ENCODE measurements at places on chromosomes 1 and 21. TPM values are rescaled to one million over a fixed set of nuclear protein-coding genes. Genes with fewer than 3 reads are reported as not detected.
A peak's percentile ranks its signal among the peaks of the same experiment; 100 is the strongest.

The AIRE gene
- 0.25 TPM for total RNA-seq

The TNFRSF4 gene
- total RNA-seq: 5.1 TPM

The LYPD8 gene
- total RNA-seq: 3.2 TPM

The SAMSN1 gene
- 10.4 TPM for total RNA-seq

The LEFTY2 gene
- 0.13 TPM for total RNA-seq

The AGT gene
- 30.1 TPM for total RNA-seq

The MFSD2A gene
- 10.5 TPM for total RNA-seq

The PLCH2 gene
- total RNA-seq: 8.7 TPM

The KMO gene
- 2.3 TPM for total RNA-seq

The GOLT1A gene
- 8.9 TPM for total RNA-seq

The CLDN17 gene
- total RNA-seq: not detected

DNA sequence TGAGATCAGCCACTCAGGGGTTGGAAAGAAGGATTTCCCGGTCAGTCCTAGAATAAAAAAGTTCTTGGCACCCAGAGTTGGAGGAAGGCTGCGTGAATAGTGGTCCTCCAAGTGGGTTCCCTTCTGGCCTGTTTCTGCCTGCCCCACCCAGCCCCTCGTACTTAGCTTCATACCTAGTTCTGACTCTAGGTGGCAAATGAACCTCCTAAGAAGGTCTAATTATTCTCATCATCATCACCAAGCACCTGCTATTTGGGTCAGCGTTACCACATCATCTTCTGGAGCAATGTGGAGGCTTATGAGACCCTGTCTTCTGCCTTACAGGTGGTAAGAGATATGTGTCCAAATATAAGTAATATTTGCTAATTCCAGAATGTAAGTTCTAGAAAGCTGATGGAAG, 35.9 kb upstream of the NFASC start:
- H3K4me3 ChIP-seq: no peak overlapping the region
- no peaks in the 10 kb centered on the region for H3K4me1 ChIP-seq
- no peaks in the 10 kb centered on the region for H3K36me3 ChIP-seq
- no peak overlapping the region for H3K27ac ChIP-seq

GRCh38 chr21:24045775-24046215, 1561.5 kb downstream of the MRPL39 start:
- no peak overlapping the region for H3K27ac ChIP-seq
- DNase-seq: peak; percentile 13
- H3K27me3 ChIP-seq: no peaks in the 10 kb centered on the region
- H3K4me1 ChIP-seq: no peaks in the 10 kb centered on the region
- no peak overlapping the region for H3K4me3 ChIP-seq
- H3K36me3 ChIP-seq: no peaks in the 10 kb centered on the region

DNA sequence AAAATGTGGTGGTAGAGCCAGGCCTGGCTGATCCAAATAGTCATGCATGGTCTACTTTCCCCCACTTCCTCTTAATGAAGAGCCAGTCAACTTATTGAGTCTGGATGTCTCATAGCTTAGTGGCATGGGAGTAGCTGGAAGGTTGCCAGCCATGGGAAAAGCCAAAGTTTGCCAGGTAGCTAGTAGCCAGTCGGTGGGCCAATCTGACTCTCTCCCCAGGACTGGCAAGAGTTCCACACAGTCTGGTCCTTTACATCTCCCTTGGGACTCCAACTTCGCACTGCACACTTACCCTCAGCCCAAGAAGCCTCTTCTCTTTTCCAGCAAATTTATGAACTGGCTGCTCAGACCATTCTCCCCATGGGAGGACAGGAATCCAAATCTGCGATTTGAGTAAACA, 8.3 kb downstream of the WARS2 start:
- no peaks in the 10 kb centered on the region for H3K4me1 ChIP-seq
- H3K27me3 ChIP-seq: no peaks in the 10 kb centered on the region
- H3K36me3 ChIP-seq: no peaks in the 10 kb centered on the region
- H3K4me3 ChIP-seq: no peak overlapping the region
- DNase-seq: no peak

DNA sequence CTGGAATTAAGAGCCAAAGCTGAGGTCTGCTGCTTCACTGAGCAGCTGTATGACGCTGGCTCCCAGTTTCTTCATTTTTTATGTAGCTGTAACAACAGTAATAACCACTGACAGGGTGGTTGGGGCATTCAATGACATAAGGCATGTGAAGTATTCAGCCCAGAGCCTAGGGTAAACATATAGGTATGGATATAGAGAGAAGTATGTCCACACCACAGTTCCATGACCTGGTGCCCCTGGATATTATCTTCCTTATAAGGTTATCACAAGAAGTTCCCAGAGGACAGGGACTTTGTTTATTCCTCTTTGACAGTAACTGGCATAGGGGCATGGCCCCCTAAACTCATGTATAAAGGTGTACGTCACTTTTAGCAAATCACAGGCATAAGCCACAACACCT, 14.7 kb downstream of the RAB42 start:
- no peak overlapping the region for H3K4me3 ChIP-seq
- H3K4me1 ChIP-seq: no peaks in the 10 kb centered on the region
- H3K27me3 ChIP-seq: no peaks in the 10 kb centered on the region
- DNase-seq: no peak
- no peak overlapping the region for H3K27ac ChIP-seq

GRCh38 chr1:203311368-203312301, 6.3 kb downstream of the BTG2 start:
- no peaks in the 10 kb centered on the region for H3K27me3 ChIP-seq
- H3K4me1 ChIP-seq: no peaks in the 10 kb centered on the region
- no peak overlapping the region for H3K4me3 ChIP-seq
- no peaks in the 10 kb centered on the region for H3K36me3 ChIP-seq
- H3K27ac ChIP-seq: no peak overlapping the region

- H3K36me3 ChIP-seq: no peaks in the 10 kb centered on the region
- no peaks in the 10 kb centered on the region for H3K27me3 ChIP-seq
- DNase-seq: no peak
- H3K4me3 ChIP-seq: no peak overlapping the region
Measured at GRCh38 chr21:15725949-15726348, 3.8 kb upstream of the USP25 start.

DNA sequence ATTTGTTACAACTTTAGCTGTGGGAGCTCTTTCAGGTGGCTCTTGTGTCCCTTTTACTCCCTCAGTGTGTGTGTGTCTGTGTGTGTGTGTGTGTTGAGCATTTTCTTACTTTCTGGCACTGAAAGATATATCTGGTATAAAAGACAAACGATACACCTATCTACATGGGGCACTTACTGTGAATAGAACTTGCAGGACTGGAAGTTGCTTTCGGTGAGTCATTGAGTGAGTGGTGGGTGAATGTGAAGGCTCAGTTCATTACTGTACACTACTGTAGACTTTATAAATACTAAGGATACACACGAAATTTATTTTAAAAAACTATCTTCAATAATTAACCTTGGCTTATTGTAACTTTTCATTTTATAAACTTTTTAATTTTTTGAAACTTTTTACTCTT, 38.7 kb downstream of the BTBD8 start:
- H3K4me3 ChIP-seq: no peak overlapping the region
- no peaks in the 10 kb centered on the region for H3K27me3 ChIP-seq
- DNase-seq: no peak
- H3K36me3 ChIP-seq: no peaks in the 10 kb centered on the region
- H3K4me1 ChIP-seq: no peaks in the 10 kb centered on the region

DNA sequence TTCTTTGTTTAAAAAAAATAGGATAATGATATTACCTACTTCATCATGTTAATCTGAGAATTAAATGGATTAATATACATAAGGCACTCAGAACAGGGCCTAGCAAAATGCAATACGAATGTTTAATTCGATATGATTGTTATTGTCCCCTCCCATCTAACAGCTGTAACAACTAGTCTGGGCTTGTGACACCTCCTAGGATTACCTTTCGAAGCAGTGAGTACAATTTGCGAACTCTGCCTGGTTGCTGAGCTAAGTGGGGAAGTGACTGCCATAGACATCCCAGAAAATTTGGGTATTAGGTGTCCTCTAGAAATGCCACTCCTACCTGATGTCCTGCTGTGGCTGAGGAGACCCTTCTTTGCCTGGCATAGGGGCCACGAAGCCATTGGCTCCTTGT, 3.0 kb downstream of the RASSF5 start:
- H3K4me3 ChIP-seq: no peak overlapping the region
- DNase-seq: no peak
- peaks cover 8% of the 10 kb centered on the region for H3K4me1 ChIP-seq
- H3K36me3 ChIP-seq: no peaks in the 10 kb centered on the region

DNA sequence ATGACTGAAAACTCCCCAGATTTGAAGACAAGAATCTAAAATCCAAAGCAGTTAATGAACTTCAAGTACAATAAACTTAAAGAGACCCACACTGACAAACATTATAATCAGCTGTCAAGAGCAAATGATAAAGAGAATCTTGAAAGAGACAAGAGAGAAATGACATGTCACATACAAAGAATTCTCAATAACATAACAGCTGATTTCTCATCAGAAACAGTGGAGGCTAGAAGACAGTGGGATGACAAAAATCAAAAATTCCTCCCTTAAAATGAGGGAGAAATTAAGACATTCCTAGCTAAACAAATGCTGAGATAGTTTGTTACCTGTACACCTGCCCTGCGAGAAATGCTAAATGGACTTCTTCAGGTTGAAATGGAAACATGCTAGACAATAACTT, 36.0 kb upstream of the COA6 start:
- H3K4me3 ChIP-seq: no peak overlapping the region
- no peaks in the 10 kb centered on the region for H3K27me3 ChIP-seq
- DNase-seq: no peak
- H3K4me1 ChIP-seq: no peaks in the 10 kb centered on the region

DNA sequence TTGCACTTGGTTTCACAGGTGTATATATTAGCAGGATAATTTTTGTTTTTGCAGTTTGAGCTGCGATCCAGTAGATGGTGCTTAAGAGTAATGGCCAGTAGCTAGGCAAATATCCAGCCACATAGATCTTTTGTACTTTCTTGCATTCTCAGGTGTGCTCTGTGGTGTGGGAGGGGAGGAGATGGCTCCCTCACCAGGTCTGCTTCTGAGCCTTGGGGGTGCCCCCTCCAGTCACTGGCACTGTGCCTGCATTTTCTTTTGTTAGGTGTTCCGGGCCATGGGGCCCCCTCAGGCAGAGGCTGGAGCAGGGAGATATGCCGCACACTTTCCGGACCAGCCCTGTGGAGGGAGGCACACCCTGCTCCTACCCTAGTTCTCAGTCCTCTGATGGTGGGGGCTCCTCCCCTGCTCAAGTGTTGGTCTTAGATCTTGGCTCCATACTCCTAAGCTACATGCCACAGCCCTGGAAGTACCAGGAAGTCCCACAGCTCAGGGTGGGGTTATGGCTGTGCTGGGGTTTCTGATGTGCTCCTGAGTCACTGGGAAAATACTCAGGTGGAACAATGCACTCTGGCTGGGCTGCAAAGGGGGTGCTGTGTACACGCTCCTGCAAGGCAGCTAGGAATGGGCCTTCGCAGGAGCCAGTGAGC, 197.6 kb upstream of the DMRTA2 start:
- DNase-seq: no peak
- H3K36me3 ChIP-seq: no peaks in the 10 kb centered on the region
- H3K27me3 ChIP-seq: no peaks in the 10 kb centered on the region
- H3K4me1 ChIP-seq: no peaks in the 10 kb centered on the region
- H3K4me3 ChIP-seq: no peak overlapping the region

DNA sequence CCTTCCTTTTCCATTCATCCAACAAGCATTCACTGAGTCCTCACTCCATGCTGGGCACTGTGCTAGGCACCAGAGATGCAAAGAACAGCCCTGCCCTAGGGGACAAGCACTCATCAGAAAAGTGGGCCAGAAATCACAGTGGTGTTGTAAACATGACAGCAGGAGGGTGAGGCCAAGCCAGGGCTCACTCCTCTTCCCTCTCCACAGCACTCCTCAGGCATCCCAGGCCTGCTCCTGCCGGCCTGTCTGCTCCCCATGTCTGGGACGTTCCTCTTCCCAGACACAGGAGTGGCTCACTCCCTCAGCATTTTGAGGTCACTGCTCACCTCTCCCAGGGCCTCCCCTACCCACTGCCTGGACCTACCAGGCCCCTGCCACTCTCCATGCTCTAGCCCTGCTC, 61.8 kb downstream of the KCND3 start:
- no peaks in the 10 kb centered on the region for H3K4me1 ChIP-seq
- no peak for DNase-seq
- H3K27me3 ChIP-seq: no peaks in the 10 kb centered on the region
- H3K36me3 ChIP-seq: no peaks in the 10 kb centered on the region
- no peak overlapping the region for H3K27ac ChIP-seq

DNA sequence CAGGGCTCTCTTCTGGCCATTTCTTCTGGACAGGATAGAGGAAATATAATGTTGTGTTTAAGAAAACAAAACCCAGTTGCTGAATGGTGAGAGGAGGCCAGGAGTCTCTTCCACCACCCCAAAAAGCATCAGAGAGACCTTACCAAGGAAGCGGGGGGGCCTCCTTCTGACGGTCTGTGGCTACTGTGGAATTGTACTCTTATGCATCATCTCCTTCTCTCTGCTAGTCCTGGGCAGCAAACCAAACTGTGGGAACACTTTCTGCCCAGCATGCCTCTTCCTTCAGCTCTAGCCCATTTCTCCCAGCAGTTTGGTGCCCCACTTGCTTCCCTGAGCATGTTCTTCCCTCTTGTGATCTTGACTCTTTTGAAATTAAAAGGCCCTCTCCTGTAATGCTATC, 157.7 kb downstream of the HHIPL2 start:
- no peak overlapping the region for H3K27ac ChIP-seq
- H3K27me3 ChIP-seq: no peaks in the 10 kb centered on the region
- DNase-seq: no peak
- H3K4me3 ChIP-seq: no peak overlapping the region
- H3K4me1 ChIP-seq: no peaks in the 10 kb centered on the region

- peak overlapping the region; percentile 59 for H3K4me3 ChIP-seq
- H3K27me3 ChIP-seq: no peaks in the 10 kb centered on the region
- DNase-seq: no peak
- no peaks in the 10 kb centered on the region for H3K36me3 ChIP-seq
Measured at GRCh38 chr21:44940116-44940631, 345 bp downstream of the SLX9 start.

DNA sequence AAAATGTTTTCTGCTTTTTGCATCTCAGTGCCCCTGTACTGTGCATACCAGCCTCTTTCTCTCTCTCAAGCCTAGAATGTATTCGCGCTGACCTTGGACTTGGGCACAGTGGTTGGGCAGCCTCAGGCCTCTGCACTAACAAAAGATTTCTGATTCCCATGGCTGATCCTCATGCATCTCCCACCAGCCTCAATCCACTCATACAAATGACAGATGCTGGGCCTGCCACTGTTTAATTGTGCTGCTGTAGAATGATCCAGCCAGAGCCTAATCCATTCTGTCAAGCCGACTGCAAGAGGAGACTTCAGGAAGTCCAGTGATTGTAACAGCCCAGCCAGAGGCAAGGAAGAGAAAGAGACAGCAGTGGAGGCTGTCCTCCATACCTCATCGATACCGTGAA, 180.8 kb downstream of the ASTN1 start:
- H3K27me3 ChIP-seq: no peaks in the 10 kb centered on the region
- H3K4me1 ChIP-seq: no peaks in the 10 kb centered on the region
- no peak overlapping the region for H3K4me3 ChIP-seq
- H3K36me3 ChIP-seq: no peaks in the 10 kb centered on the region
- H3K27ac ChIP-seq: no peak overlapping the region
- no peak for DNase-seq

Data from kidney (tissue), 22 donors.